ENCODE measurements at places on chromosomes 12 and 14. TPM values are rescaled to one million over a fixed set of nuclear protein-coding genes. Genes with fewer than 3 reads are reported as not detected.

Gene NKX2-1
- total RNA-seq = not detected

Gene CCDC38
- under 0.01 TPM for total RNA-seq

Gene GDF3
- not detected for total RNA-seq

Gene RASAL1
- total RNA-seq = not detected

Gene PRKCH
- 20.9 TPM for total RNA-seq

Gene PIK3C2G
- total RNA-seq = not detected

Gene LRP1
- 490 TPM for total RNA-seq

Gene MYF6
- total RNA-seq = not detected

Gene ZNF740
- total RNA-seq = 11.1 TPM

Gene FIGNL2
- under 0.01 TPM for total RNA-seq

Gene SYCP3
- total RNA-seq = 0.13 TPM

Gene HAL
- total RNA-seq = 0.19 TPM

All from aortic smooth muscle cell (primary cell).